Dermis microvascular lymphatic vessel endothelial cell (primary cell): ENCODE measurements at places on chromosomes 6 and 20. TPM values are rescaled to one million over a fixed set of nuclear protein-coding genes. Genes with fewer than 3 reads are reported as not detected.
A peak's percentile ranks its signal among the peaks of the same experiment; 100 is the strongest.

GRCh38 chr6:151110576-151110905 is 129.2 kb upstream of the AKAP12 start:
- DNase-seq, result no peak

- no peak for DNase-seq
Measured at GRCh38 chr20:60255866-60256265, 297.6 kb downstream of the CDH26 start.

GRCh38 chr6:53411451-53411850 is 62.7 kb upstream of the ELOVL5 start:
- no peak for DNase-seq

- no peak for DNase-seq
Measured at GRCh38 chr20:5463007-5463686, 146.4 kb upstream of the PROKR2 start.

DNA sequence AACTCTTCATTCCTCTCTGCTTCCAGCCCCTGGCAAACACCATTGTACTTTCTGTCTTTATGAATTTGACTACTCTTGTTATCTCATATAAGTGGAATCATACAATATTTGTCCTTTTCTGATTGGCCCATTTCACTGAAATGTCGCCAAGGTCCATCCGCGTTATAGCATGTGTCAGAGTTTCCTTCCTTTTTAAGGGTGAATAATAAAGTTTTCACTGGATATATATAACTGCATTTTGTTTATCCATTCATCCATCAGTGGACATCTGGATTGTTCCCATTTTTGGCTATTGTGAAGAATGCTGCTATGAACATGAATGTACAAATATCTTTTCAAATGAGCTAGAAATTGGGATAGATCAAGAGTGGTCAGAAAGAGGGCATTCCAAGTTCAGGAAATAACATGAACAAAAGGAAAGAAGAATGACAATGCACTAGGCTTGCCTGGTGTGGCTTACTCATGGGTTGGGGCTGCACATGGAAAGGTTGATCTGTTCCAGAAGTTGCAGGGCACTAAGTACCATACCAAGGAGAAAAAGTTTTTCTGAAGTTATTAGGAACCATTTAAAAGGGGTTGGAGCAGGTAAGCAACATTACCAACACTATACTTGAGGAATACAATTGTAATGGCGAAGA is 10.0 kb upstream of the L3MBTL3 start:
- DNase-seq, result peak; percentile 96

DNA sequence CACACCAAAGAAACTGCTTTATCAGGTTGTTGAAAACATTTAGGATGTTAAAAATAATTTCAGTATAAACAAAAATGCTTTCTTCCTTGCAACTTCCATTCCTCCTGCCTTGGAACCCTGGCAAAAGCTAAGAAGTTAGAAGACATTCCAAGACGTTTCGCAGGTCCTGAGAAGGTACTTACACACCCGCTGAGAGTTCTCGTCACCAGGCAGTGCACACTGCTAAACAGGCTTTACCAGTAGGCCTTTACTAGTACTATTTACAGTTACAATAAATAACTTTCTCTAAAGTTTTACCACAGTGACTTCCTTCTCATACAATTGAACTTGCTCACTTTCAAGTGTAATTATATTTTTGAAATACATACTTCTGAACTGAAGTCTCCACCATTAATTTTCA is 81.4 kb upstream of the RPS6KA2 start:
- no peak for DNase-seq

GRCh38 chr20:50924261-50924920 is 6.8 kb downstream of the ADNP start:
- no peak for DNase-seq

DNA sequence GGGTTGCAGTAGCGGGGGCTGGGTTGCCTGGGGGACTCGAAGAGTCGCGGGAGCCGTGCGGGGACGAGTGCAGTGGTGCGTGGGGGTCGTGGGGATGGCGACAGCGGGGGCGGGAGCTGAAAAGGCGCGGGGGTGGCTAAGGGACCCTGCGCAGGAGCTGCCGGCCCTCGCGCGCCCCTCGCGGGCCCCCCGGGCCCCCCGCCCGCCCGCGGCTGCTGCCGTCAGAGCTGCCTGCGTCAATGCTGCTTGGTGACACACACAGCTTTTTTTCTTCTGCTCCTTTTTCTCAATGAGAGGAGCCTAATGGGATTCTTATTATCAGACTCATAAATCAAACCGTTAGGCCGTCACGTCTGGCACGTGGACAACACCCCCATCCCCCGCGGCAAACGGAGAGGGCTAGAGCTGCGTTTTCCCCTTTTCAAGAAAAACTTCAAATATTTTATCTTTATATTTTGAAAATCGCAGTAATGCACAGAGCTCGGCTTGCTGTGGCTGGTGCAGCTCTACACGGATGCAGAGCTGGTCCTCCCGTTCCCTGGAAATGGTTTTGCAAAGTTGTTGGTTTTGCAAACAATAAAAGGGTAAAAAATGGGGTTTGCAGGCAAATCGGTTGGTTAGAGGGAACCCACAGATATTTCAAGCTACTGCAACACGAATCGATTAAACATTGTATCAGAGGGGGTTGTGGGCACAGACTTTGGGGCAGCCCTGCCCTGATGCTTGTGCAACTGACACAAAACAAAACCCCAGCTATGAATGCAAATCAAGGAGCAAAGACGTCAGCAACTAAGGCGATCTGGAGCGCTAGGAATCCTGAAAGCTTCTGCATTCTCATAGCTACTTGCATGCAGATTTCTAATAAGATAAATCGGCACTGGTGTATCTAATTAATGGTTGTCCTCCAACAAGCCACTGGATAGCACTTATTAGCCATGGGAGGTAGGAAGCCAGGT is 161.4 kb downstream of the TBXT start:
- DNase-seq, result no peak

GRCh38 chr20:7327810-7328209 is 560.3 kb downstream of the BMP2 start:
- no peak for DNase-seq

DNA sequence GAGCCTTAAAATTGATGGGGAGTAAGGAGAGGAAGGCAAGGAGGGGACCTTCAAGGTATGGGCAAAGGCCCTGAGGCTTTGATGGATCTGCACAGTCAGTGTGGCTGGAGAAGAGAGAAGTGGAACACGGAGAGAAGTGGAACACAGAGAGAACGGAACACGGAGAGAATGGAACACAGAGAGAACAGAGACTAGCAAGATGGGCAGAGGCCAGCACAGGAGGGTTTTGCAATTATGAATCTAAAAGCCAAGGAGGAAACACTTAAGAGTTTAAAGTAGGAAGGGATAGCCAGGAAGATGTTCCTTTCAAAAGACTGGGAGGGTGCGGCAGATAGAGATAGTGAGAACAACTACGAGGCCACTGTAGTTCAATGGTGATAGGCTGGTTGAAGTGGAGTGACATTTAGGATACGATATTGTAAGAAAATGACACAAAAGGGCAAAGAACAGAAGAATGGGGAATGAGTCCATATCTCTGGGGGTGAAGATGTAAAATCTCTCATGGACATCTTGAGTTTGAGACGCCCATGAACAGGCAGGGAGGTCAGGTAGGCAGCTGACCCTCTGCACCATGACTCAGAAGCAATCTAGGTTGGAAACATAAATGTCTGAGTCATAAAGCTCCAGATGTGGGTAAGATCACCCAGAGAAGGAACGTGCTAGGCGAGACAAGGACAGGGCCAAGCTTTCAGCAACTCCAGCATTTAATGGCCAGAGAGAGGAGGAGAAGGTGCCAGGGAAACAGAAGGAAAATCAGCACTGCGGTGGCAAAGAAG is 25.4 kb downstream of the ZMYND8 start:
- no peak for DNase-seq

DNA sequence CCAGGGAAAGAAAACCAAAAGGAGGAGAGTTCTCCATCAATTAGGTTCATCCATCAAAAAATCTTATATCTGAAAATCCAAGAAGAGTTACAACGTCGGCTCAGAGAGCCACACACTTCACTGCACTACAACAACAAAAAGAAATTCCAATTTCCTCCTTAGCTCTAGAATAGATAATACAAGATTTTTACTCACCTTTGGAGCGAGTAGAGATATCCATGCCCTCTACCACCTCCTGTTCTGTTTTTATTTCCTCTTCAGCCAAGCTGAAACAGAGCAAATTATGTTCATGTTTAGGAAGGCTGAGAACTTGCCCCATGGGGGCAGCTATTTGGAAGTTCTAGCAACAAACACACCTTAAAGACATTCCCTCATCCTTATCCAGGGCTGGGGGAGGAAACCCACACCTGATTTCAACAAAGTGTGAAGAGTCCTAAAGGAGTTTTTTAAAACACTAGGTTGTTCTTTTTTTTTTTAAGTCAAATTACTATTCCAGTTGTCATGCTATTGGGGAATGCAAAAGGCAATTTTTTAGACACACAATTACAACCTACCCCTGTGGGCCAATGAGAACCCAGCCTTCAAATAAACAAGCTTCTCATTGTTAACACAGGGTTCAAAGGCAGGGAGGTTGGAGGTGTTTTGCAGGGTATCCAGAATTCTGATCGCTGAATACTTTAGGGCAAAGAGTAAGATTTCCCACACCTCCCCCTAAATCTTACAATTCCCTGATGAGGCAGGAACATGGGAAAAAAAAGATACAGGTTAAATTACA is 8.7 kb downstream of the ZMYND8 start:
- DNase-seq, result no peak

DNA sequence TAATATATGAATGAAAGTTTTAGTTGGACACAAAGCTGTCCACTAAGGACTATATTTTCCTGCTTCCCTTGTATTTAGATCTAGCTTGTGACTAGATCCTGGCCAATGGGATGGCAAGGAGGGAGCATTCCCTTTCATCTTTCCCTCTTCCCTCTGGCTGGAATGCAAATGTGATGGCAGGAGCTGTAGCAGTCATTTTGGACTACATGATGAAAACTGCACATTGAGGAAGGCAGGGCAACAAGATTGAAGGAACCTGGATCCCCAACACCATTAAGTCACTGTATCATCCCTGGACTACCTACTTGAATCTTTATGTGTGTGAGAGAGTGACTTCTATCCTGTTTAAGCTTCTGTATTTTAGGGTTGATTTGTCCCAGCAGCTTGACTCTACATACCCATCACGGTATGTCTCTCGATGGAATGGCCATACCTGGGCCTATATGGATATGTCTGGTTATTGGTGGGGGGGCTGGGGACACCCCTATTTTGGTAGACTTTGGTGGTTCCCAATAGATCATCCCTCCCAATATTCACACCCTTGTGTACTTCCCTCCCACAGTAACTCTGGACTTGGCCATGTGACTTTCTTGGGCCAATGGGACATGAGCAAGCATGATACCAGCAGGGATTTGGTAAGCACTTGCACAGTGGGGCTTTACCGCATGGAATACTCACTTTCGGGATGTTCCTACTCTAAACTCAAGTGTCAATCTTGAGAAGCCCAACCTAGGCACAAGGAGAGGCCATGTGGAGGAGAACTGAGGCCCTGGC is 128.5 kb downstream of the VEGFA start:
- no peak for DNase-seq

DNA sequence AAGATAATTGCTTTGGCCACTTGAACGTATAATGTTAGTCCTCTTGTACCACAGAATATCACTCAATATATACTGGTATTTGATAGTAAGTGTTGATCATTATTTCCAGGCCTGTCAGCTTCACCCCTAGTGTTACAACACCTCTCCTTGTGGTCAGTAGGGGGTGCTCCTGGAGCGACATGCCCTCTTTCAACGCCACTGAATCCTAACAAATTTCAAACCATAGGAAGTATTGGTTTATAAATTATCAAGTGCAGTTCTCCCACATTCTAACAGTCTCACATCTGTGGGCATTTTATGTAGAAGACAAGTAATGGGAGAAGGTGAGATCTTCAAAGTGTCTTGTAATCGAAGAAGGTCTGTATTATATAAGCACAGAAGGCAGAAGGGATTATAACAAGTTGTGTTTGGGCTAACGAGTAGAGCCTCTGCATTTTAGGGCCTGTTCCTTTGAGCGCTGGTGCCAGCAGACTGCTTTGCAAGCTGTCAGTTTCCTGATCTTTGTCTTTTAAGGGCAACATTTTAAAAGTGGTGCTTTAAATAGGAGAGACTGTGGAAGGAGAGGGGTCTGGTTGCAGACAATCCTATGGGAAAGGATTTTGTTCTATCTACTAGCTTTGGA is 57.1 kb upstream of the CEP162 start:
- DNase-seq, result peak; percentile 7

DNA sequence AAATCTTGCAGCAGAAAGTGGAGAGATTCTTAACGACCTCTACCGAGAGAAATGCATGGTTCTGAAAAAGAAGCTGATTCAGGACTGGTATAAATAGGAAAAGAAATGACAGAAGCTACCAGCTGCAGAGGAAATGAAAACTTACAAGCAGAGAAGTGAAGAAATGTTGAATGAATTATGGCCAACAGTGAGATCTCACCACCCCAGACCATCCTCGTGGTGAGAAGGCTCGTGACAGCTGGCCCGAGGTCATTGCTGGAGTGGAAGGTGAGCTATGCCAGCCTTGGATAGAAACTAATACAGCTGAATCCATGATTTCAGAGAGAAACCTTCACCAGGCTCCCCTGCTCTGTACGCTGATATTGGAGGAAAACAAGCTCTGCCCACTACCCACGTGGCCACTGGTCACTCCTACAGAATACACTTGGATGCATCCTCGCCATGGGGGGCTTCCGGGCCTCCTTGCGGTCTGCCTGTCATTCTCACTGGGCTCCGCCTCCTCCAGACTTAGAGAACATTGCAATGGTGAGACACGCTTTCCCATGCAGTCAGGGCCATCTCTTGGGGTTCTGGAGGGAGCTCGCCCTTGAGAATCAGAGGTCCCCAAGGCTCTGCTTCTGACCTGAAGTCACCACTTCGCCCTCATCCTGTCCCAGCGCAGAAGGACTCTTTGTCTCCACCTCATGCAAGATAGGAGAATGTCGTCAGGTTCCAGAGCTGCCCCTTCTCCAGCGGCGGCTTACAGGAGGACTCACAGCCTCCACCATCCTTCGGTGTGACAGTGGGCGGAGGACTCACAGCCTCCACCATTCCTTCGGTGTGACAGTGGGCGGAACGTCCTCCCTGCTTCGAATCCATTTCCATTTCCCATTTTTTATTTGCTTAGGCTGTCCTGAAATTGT is 10.6 kb upstream of the TUBB2B start:
- no peak for DNase-seq

- DNase-seq, result no peak
Measured at GRCh38 chr6:122412001-122412400, 12.5 kb downstream of the HSF2 start.

GRCh38 chr6:64777941-64778785 is 928.9 kb downstream of the EYS start:
- DNase-seq, result no peak

DNA sequence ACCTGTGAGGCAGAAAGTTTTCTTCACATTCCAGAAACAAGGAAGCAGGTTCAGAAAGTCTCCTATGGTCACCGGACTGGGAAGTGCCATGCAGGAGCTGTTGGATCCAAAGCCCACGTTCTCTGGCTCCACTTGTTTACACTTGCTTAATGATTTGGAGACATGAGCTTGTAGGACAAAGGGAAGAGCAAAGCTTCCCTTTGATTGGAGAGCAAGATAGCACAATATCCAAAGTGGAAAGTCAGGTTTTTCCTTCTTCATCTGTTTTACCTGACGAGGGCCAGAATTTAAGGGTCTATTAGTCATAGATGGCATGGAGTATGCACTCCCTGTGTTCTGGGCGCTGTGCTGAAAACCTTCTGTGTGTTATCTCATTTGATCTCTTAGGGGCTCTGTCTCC is 81.2 kb downstream of the PDE7B start:
- no peak for DNase-seq

- DNase-seq, result peak; percentile 39
Measured at GRCh38 chr6:31356216-31356945, 598 bp downstream of the HLA-B start.

GRCh38 chr6:159608961-159609651 is 83.9 kb downstream of the SOD2 start:
- DNase-seq, result no peak

GABRR1 gene
- not detected in 2 replicates for total RNA-seq

MARCKS gene
- total RNA-seq, result 218 and 247 TPM in 2 replicates

CLPSL2 gene
- not detected in 2 replicates for total RNA-seq

DAAM2 gene
- total RNA-seq, result 0.13 and 0.25 TPM in 2 replicates

SMOC2 gene
- total RNA-seq, result not detected in 2 replicates

GGT7 gene
- 1.5 and 3.4 TPM in 2 replicates for total RNA-seq
